CD8-positive, alpha-beta T cell (primary cell): ENCODE measurements at places on chromosomes 3 and 15.
A peak's percentile ranks its signal among the peaks of the same experiment; 100 is the strongest.

DNA sequence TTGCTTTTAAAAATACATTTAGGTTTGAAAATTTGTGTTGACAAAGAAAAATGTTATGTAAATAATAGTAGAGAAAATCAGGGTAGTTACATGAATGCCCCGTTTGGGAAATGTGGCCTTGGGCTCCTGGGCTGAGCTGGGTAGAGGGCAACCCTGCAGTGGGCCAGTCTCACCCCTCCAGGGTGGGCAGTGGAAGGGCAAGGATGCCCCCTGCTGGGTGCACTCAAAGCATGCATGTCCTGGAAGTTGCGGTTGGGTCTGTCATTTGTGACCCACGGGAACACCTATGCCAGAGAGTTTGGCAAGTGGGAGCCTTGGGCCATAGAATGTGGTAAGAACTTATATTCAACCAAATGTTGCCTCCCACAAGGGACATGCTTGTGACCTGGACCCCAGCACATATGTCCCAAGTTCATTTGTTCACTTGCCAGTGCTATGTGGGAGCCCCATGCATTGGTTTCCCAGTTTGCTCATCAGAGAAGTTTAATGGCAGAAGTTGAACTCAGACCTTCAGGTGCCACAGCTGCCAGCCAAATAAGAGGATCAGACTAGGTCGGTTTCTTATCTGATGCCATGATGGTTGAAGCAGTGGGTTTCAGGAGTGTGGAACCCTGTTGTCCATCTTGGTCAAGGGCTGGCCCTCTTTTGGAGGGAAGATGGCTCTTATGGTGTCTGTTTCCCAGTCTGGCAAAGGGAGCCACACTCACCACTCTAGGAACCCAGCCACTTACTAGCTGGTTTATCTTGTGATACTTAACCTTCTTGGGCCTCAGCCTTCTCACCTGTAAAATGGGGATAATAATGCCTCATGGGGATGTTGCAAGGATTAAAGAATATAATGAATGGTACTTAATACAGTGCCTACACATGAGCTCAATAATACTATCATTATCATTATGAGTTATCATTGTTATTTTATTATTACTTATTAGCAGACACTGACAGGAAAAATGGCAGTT lies 2.5 kb upstream of the PLCB2 start:
- peak; percentile 47 for DNase-seq

- no peak for DNase-seq
These were observed 29.8 kb upstream of the LPP start for GRCh38 chr3:188124184-188124583.

DNA sequence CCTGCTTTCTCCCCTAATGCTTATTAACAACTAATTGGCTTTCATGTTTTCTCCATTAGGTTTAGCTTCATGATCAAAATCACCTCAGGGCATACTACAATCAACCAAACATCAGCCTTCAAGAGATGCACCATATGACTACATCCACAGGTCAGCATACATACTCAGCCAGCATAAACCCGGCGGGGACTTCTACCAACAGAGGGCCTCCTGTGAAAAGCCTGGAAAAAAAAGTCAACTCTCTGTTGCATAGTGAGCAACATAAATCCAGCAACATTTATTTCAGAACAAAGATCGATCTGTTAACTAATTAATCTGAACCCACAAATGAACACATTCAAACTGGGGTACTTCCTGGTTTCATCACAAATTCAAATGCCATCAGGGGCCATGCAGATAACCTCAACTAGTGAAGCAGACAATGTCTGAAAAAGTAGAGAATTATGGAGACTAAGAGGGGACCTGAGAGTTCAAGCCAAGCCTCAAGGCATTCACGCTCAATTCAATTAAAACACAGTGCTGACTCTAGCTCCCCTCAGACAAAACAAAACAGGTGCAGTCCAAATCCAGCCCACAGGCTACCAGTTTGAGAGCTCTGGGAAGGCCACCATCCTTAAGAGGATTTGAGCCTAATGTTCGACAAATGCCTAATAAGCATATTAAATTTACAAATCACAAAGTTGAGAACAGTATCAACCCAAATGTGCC lies 124.5 kb downstream of the MAGI1 start:
- no peak for DNase-seq

DNA sequence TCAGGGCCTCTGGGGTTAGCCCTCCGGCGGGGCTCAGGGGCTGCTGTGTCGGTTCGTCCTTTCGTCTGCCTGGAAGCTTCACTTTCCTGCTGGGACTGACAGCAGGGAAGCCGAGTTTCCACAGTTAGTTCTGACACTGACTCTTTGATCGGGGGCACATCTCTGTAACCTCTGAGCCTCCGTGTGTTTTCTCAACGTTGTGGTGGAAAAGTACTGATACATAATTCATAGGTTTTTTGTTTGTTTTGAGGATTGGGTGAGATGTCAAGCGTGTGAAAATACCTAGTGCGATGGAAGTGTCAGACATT lies 481 bp downstream of the AP4E1 start:
- DNase-seq = no peak

- no peak for DNase-seq
These were observed 222.6 kb upstream of the MRPL3 start for GRCh38 chr3:131725414-131725813.

- DNase-seq = no peak
These were observed 120.5 kb downstream of the BBX start for GRCh38 chr3:107643038-107643883.

- DNase-seq = no peak
These were observed 6.1 kb upstream of the DUSP7 start for GRCh38 chr3:52062505-52062904.

GRCh38 chr15:38662033-38662802 lies 97.6 kb upstream of the RASGRP1 start:
- DNase-seq = no peak

- no peak for DNase-seq
These were observed 36.2 kb upstream of the PRR20G start for GRCh38 chr3:127324076-127324475.

GRCh38 chr3:38307599-38307998 lies 25.5 kb downstream of the SLC22A14 start:
- DNase-seq = no peak

DNA sequence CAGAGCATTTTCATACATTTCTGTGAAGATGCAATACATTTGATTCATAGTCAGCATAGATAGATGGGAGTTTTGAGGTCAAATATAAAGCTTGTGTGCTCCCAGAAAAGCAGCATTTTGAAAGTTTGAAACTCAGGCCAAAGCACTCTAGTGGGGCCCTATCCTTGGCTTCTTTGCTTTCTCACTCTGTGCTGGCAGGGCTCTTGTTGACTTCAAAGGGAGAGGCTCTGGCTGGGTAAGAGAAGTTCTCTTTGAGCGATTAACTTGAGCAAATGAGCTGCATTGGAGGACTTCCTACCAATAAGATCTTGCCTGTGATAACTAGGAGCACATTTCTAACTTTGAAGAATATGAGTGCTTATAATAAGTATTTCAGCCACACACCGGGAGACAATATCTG lies 214.0 kb upstream of the RARB start:
- DNase-seq = no peak

GRCh38 chr3:69085833-69086722 lies 1.3 kb downstream of the ARL6IP5 start:
- peak; percentile 79 for DNase-seq

DNA sequence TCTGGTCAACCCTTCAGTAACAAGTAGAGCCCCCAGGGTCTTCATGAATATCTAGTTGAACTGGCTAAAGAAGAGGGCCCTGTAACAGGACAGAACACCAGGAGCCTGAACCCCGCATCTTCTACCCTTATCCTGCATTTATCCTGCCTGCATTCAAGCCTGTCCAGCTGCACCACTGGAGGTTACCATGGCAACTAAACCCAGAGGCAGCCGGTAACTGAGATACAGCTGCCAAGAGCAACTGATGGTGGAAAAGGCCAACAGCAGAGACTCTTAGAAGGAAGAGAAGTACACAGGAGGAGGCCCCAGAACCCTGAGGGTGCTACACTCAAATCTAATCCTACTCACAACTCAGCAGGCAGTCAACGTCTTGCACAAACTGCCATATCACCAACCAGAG lies 3.7 kb upstream of the PRKAR2A start:
- no peak for DNase-seq

DNA sequence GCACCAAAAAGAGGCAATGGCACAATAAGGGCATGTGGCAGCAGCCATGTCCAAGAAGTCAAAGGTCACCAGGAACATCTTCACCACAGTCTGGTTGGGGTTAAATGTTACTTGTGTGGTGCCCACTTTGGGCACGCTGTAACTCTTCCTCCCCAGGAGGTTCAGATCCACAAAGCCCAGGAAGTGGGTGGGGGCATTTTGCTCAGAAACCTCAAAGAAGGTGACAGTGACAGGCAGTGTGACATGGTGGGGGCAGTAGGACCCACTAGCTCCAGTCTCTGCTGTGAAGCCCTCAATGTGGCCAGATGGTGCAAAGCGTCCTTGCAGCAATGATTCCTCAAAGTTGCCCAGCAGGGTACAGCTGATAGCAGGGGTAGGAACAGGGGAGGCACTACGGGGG lies 5.8 kb downstream of the ZNF80 start:
- peak; percentile 74 for DNase-seq

- DNase-seq = no peak
These were observed 120.6 kb downstream of the CPNE4 start for GRCh38 chr3:131914090-131914691.

DNA sequence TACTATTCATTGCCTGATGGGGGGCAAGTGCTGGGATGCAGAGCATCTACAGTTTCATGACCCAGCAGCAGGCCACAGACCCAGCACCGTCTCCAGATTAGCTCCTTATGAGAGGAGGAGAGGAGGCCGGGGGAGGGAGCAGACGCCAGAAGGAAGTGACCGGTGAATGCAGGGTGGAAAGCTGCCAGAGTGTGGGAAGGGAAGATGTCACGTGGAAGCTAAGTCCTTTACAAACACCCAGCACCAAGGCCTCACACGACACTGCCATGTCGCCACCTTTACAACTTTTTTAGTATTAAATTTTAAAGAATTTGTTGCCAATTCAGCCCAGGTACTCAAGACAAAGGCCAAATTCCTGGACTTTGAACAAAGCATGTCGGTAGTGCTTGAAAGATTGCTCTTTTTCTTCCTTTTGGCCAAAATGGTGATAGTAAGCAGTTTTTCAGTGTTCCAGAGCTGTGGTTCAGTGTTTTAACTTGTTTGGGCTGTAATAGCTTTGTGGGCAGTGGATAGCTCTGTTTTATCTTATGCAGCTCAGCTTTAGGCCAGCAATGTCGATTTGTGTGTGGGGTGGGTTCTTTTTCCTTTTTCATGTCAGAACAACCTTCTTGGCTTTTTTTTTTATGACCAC lies 58.2 kb downstream of the ZBTB38 start:
- DNase-seq = no peak

GRCh38 chr3:74167926-74168325 lies 446.5 kb downstream of the CNTN3 start:
- no peak for DNase-seq

DNA sequence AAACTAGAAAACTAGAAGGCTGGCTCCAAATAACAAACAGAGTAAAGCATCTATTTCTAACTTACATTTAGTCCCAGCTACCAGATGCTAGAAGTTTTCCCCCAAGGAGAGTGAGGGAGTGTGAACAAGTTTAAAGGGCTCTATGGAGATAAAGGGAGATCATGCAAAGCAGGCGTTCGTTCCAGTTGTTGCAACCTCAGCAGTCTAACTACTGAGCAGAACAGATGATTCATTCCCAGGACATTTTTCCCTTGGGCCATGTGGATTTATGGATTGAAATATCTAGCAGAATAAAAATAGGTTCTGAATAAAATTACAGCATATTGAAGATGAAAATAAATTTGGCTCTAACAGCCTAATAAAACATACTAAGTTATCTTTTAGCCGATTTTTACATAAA lies 154.8 kb upstream of the TTC14 start:
- DNase-seq = no peak

DNA sequence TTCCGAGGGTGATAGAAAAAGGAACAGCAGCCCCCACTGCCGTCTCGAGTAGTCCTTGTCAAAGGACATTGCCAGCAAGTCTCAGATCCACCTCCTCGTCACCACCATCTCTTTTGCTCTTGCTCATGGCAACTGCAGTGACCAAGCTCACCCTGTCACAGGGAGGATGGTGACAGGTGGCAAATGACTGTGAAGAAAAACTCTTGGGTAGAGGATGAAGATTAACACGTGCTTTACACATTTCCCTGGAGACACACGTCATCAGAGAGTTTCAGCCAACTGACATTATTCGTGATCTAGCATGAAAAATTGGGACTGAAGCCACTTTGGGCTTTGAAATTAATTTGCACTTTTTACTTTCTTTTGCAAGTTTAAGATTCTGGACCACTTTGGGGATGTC lies 174.3 kb downstream of the EBLN2 start:
- DNase-seq = no peak

- no peak for DNase-seq
These were observed 387.0 kb upstream of the PROK2 start for GRCh38 chr3:72171946-72172345.

- no peak for DNase-seq
These were observed 1177.5 kb downstream of the NSUN3 start for GRCh38 chr3:95240395-95240794.

DNA sequence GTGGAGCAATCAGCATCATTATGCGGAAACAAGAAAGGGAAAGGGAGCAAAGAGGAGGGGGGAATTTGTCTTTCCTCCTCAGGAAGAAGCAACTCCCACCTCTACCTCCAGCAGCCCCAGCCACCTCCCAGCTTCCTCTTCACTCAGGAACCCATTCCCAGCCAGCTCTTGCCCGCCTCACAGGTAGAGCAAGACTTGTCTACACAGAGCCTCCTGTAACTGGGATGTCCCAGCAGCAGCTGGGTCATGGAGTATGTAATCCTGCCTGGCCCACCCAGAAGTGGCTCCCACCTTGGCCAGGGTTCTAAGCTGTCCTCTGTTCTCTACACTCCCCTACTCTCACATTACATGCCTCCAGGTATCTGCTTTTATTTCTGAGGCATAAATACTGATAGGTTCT lies 14.0 kb downstream of the IGDCC3 start:
- DNase-seq = no peak

- DNase-seq = no peak
These were observed 101.4 kb downstream of the FNDC3B start for GRCh38 chr3:172140499-172141391.

GRCh38 chr3:102353805-102354204 lies 81.0 kb upstream of the ZPLD1 start:
- DNase-seq = no peak

DNA sequence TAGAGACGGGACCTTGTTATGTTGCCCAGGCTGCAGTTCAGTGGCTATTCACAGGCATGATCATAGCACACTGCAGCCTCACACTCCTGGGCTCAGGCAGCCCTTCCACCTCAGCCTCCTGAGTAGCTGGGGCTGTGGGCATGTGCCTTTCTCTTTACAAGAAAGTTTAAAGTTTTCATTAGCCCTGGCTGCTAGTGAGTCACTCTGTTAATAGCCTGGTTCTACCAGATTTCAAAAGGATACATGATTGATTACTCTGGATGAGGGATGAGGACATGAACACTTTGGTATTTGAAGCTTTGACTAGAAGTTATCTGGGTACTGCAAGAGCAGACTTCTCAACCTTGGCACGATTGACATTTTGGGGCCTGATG lies 95.1 kb downstream of the DHX36 start:
- DNase-seq = no peak
